ENCODE measurements at places on chromosomes 1 and 21.

DNA sequence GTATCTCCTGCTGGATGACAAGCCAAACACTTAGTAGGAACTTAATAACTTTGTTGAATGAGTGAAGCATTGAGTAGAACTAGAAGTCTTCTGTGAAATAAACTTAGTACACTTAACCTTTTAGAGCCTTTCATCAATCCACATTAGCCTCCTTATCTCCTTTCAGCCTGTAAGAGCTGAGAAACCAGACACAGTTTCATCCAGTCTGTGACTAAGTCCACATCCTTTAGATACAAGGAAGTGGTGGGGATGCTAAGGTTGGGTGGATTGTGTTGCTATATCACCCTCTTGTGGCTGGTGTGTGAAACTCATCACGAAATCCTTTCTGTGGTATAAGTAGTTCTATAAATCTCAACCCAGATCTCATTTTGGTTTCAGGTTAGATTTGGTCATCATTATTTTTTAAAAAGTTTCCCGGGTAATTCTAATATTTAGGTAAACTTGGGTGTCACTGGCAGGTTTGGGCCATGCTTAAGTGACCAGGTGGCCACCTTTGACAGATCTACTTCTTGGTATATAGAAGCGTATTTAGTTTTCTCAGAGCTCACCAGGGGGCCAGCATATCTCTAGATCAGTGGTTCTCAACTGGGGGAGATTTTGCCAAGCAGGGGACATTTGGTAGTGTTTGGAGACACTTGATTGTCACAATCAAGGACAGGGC is 27.8 kb upstream of the CD84 start:
- peak; percentile 68 for DNase-seq

GRCh38 chr1:210938416-210938925 is 195.5 kb downstream of the KCNH1 start:
- DNase-seq = no peak

DNA sequence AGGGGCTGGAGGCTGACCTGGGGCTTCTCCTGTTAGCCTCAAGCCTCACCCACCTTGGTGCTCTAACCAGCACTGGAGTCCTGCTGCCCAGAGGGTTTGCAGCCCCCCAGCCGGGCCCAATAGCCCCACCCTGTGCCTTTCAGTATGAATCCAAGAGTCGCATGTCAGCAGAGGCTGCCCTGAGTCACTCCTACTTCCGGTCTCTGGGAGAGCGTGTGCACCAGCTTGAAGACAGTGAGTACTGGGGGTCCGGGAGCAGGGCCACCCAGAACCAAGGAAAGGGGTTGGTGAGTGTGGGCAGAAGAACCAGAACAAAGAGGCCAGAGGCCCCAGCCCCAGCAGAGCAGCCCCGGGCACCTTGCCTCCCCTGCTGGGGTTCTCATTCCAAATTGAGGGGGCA is 25.6 kb downstream of the CDK18 start:
- DNase-seq = no peak

GRCh38 chr21:44878053-44878982 is 4.8 kb upstream of the PTTG1IP start:
- no peak for DNase-seq

- DNase-seq = no peak
Measured at GRCh38 chr1:210483821-210484220, 155.1 kb downstream of the HHAT start.

DNA sequence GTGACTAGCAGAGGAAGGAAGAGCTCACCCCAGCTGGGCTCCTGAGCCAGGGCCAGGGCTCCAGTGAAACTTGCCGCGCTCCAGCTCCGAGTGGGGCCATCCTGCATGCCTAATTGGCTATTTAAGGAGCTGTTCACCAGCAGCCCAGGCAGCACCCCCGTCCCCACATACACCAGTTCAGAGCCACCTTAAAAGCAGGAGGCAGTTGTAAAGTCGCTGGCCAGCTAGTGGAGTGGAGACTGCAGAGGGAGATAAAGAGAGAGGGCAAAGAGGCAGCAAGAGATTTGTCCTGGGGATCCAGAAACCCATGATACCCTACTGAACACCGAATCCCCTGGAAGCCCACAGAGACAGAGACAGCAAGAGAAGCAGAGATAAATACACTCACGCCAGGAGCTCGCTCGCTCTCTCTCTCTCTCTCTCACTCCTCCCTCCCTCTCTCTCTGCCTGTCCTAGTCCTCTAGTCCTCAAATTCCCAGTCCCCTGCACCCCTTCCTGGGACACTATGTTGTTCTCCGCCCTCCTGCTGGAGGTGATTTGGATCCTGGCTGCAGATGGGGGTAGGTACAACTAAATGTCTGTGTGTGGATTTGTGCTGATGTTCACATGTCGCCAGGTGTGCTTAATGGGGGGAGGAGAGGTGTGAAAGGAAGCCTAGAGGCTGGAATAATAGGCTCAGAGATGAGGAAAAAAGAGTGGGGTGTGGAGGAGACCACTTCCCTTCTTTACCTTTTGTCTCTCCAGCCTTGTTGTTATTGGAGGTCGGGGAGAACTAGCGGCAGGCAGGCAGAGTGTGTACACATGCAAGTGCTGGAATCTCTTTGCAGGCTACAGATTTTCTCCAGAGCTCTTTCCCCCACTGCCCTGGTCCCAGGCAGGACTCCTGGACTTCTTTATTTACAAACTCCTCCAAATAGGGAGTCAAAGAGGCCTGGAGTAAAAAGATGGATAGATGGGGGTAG is at the start of gene CA14:
Gene CA14 (plus strand): TSS at position 151 of the 962 bp plus-strand sequence. CDS start 355 bp downstream, at position 506.
- DNase-seq = no peak

GRCh38 chr21:44021064-44021463 is 9.0 kb downstream of the TRAPPC10 start:
- DNase-seq = no peak

DNA sequence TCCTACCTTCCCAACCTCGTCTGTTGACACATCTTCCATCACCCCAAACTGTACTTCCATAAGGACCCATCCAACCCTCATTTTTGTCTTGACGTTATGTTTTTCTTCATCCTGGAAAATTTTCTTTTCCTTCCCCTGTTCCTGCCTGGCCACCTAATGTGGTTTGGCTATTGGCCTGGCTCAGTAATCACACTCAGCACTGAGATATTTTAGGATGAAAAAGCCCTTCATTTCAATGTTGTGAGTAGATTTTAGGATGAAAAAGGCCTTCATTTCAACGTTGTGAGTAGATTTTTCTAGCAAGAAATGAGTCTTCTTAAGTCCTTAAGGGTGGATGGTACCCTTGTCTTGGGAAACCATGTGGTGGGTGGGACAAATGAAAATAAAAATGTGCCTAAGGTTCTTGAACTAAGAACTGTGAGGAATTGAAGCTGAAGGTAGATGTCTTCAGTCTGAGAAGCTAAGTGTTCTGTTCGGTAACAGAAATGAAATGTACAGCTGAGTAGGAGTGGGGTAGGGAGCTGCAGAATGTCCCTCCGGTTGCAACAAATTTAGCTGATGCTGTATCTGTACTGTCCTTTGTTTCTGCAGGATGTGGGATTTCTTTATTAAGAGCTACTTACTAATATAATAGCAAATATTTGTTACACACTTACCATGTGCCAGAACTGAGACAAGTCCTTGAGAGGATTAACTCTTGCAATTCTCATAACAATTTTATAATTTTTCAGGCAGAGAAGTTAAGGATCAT is 36.1 kb downstream of the DNTTIP2 start:
- DNase-seq = no peak

DNA sequence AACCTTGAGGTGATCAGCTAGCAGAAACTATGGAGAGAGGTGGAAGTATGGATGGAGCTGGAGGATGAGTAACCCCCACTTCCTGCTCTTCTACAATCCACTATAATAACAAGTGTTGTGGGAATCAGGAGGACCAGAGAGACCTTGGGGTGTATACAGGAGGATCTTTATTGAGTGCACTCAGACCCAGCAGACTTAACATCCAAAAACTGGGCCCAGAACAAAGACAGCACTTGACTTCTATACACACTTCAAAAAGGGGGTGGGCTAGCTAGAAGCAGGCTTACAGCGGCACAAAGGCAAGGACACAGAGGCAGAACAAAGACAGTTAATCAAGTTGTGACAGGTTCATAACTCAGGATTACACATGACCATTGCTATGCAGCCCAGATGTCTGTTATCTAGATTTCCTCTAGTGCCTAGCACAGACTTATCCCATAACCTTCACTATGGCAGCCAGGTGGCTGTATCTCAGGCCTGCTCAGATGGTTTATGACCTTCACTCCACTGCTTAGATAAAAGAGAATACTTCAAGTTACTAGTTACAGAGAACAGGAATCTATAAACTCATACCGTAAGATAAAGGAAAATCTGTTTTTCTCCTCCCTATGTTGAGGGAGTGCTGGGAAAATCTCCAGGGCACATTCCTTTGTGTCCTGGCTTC is 36.1 kb upstream of the PADI2 start:
- DNase-seq = no peak

- no peak for DNase-seq
Measured at GRCh38 chr1:71043065-71043464, 4.6 kb downstream of the PTGER3 start.

DNA sequence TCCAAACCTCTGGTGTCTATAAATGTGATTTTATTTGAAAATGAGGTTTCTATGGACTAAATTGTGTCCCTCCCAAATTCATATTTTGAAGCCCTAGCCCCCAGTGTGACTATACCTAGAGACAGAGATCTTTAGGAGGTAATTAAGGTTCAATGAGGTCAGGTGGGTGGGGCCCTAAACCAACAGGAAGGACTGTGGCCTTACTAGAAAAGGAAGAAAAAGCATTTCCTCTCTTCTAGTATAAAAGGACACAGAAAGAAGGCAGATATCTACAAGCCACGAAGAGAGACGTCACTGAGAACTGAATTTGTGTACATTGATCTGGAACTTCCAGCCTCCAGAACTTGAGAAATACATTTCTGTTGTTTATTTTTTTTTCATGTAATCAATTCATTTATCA is 123.1 kb upstream of the RUNX1 start:
- no peak for DNase-seq

DNA sequence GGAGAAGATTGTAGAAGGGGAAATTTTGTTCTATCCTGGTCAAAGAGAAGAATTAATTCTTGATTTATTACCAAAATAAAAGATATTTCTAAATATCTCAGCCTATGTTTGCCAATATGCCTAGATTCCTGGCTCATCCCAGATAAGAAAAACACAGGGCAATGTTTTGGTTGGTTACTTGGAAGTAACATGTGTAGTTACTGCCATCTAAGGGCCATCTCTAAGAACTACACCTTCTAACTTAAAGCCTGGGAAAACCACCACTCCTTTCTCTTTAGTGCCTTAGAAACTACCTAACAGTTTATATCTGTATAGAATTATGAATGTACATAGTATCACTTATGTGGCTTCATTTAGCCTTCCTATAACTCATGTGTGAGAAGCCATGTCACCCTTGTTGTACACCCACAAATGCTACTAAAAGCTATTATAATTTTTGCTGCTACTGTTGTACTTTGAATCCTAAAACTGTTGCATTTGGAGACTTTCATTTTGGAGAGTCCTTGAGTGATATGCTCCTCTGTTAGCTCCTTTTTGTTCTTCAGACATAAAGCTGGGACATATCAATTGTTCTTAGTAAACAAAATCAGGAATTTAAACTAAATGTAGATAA is 4.5 kb downstream of the AIM2 start:
- DNase-seq = peak; percentile 48

DNA sequence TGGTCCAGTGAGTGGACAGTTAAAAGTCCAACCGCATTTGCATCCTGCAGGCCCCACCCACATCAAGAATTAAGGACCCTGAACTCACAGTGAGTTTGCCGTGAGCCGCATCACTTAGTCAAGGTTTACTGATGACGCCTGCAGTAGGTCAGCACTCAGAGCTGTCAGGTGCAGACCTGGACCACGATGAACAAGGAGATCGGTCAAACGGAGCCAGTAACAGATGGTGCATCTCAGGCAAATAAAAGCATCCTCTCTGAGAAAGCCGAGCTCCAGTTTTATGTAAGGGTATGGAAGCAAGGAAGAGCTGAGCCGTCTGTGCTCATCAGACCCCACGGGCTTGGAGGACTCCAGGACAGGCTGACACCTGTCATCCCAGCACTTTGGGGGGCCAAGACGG is 4.5 kb downstream of the PRDM15 start:
- no peak for DNase-seq

DNA sequence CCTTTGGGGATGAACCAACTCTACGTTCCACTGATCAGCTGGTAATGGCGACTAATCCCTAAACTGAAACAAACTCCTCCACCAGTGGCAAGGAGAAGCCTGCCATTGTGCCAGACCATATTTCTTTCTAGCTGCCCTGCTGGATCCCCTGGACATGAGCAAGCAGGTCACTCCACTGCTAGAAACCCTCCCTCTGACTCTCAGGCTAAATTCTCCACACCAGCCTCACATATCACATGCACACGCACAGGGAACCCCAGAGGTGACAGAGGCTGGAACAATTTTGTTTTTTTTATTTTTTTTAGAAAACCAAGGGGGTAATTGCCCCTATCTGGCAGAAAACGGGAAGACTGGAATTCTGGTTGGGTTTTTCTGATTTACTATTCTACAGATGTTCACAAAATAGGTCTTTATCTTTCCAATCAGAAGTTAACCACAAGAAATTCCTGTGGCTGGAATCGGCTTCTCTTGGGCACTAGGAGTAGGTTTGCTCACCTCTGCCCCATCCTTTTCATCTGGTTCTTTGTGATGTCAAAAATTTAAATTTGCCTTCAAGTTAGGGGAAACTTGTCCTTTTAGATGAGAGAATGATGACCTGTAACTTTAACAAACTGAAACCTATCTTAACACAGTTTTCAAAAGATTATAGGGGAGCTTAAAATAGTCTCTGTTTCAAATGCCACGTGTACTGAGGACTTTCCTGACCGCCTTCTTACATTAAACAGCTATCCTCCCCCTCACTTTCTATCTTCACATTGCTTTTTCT is 258.1 kb downstream of the SDCCAG8 start:
- no peak for DNase-seq

DNA sequence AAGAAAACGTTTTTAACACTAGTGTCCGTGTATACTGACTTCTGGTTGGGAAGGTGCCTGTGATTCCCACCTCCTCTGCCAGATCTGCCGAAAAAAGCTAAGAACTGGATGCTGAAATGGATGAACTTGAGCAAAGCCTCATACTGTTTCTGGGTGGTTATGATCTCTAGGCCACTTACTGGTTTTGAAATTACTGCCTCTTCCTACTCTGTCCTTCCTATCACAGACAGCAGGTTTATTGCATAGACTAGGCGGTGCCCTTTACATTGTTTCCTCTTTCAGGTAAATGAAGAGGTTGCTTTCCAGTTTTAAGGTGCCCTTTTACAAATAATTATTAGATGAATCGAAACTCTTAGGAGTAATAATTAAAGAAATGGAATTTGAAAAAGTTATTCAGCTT is 27.5 kb downstream of the PEX14 start:
- DNase-seq = no peak

DNA sequence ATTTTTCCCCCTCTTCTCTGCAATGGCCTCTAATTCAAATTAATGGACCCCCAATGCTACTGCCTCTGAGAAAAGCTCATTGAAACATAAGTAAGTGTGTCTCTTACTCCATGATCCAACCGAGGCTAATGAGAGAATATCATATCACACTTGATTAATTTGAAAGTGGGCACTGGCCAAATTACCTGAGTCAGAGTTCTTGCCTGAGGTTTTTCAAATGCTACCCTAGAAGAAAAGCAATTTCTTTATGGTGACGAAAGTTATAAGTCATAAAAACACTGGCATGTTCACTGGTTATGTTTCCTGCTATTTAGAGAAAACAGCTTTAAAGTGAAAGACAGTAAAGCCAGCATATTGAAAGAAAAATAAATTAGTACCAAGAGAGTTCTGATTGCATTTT is 368.8 kb upstream of the TMPRSS15 start:
- DNase-seq = no peak

GRCh38 chr1:24849672-24850295 is 80.3 kb downstream of the RUNX3 start:
- DNase-seq = no peak

- no peak for DNase-seq
Measured at GRCh38 chr1:154725865-154726264, 117.9 kb upstream of the ADAR start.

- no peak for DNase-seq
Measured at GRCh38 chr1:8989821-8990220, 36.4 kb downstream of the SLC2A7 start.
